ENCODE measurements at places on chromosomes 1 and 21.

DNA sequence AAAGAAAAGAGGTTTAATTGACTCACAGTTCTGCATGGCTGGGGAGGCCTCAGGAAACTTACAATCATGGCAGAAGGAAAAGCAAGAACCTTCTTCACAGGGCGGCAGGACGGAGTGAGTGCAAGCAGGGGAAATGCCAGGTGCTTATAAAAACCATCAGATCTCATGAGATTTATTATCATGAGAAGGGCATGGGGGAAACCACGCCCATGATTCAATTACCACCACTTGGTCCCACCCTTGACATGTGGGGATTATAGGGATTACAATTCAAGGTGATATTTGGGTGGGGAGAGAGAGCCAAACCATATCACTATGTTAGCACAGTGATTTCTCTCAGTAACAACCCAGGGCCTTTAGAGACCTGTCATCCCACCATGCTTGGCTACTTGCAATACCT lies 39.9 kb downstream of the LRRN2 start:
- no peak for DNase-seq

DNA sequence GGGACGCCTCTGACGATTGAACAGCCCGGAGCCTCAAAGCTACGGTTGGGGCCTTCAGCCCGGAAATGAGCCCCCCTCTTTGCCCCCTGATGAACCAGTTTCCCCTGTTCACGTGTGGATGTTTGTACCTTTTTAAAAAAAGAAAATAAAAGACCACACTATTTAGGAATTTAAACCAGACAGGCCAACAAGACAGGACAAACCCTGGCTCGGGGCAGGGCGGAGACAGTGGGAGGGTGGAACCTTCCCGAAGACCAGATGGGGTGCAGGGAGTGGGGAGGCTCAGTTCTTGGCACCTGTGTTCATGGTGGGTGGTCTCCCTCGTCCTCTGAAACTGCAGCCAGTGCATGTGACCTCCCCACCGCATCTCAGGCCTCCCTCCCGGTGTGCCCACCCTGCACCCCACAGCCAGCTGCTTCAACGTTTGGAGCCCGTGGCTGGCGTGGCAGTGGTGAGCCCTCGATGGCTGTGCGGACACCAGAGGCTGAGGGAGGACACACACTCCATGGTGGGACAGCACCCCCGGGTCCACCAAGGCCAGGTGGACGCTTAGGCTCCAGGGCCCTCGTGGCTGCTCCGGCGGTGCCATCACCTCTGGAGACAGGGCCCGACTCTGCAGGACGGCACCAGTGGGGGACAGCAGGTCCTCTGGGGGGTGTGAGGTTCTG lies 45.6 kb downstream of the COL18A1 start:
- DNase-seq, result no peak

- DNase-seq, result peak; percentile 82
Observed at GRCh38 chr1:154405747-154406571, 816 bp downstream of the IL6R start.

DNA sequence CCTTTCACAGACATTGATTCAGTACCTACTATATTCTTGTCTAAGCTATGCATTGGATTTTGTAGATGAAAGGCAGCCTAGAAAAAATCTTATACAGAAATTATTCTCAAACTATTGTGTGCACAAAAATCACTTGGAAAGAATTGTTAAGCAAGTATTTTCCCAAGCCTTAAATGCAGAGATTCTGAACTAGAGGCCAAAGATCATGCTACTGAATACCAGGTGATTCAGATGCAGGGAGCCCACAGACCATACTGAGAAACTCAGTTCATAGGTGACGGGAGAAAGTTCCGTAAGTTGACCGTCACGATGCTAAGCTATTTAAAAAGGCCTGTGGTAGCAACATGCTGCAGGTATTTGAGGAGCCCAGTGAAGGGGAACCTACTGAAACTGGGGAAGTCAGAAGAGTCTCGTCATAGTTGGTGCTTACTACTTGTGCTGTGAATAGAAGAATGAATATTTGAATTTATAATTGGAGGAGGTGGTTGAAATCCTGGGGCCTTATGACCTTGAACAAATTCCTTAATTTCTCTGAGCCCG lies 150.8 kb downstream of the NFIA start:
- DNase-seq, result no peak

DNA sequence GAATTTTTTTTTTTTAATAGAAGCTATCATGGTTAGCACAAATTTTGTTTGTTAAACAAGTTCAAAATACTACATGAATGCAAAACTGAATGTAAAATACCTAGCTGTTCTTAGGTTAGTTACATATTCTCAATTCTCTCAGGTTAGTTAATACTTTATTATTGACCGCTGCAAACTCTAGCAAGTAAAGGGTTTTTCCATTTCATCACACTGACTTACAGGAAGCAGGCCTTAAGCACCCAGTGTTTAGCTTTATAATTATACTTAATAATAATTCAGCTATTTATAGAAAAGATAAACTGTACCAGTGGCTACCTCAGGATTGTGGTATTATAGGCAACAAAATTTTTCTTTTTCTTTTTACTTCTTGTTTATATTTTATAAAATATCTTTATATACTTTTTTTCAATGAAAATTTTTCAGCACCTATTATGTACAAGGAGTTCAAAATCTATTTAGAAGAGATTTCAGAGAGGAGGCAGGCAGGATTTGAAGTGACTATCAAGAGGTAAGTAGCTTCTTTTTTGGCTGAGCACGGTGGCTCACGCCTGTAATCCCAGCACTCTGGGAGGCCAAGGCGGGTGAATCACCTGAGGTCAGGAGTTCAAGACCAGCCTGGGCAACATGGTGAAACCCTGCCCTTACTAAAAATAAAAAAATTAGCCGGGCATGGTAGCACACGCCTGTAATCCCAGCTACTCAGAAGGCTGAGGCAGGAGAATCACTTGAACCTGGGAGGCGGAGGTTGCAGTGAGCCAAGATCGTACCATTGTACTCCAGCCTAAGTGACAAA lies 17.9 kb downstream of the PLPP3 start:
- DNase-seq, result no peak

DNA sequence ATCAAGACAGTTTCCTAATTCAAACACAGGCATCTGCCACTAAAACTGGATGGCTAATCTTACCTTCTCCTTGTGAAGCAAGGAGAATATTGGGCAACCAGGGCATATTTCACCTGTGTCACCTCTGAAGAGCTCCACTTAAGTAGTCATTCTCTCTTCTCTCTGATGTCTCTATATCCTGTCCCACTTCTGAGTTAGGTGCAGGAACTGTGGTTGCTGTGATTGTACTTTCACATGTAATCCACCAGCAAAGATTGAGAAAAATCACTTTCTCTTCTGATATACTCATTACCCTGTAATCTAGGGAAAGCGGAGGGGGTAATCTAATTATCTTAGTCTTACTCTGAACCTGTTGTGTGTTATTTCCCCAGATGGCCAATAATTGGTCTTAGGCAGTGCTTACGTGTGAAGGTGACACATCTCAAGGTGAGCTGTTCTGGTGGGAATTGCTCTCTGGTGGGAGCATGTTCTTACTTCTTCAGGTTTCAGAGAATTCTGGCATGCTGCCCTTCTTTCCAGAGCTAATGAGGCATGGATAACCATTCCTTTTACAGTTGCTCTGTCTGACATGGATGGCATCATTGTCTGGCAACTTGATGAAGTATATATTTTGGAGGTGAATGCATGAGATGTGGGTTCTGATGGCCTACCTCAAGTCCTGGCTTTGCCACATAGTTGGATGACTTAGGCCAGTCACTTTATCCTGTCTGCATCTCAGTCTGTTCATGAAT lies 12.0 kb downstream of the XCL2 start:
- DNase-seq, result no peak

- peak; percentile 57 for DNase-seq
Observed at GRCh38 chr1:90340606-90341005, 345.7 kb downstream of the ZNF326 start.
